ENCODE measurements at places on chromosomes 1 and 21. TPM values are rescaled to one million over a fixed set of nuclear protein-coding genes. Genes with fewer than 3 reads are reported as not detected.

Gene TNFAIP8L2
- not detected for total RNA-seq

Gene HORMAD1
- total RNA-seq, result not detected

Gene TRNP1
- 127 TPM for total RNA-seq

Gene ANGEL2
- total RNA-seq, result 31.8 TPM

Gene PLEKHA6
- 48.9 TPM for total RNA-seq

Gene EIF3I
- 275 TPM for total RNA-seq

Gene SLFNL1
- total RNA-seq, result 0.41 TPM

Gene CFAP45
- total RNA-seq, result 2.0 TPM

Gene FMOD
- 0.79 TPM for total RNA-seq

Gene INSRR
- total RNA-seq, result not detected

Gene TCP10L
- total RNA-seq, result 1.1 TPM

Gene ELAPOR1
- not detected for total RNA-seq

Gene LCE3D
- not detected for total RNA-seq

Gene OLFM3
- total RNA-seq, result not detected

Gene FOXD3
- total RNA-seq, result not detected

Gene TLCD4
- 4.0 TPM for total RNA-seq

Gene WNT2B
- total RNA-seq, result 1.3 TPM

Gene DDAH1
- total RNA-seq, result 33.4 TPM

Gene GUCA2A
- not detected for total RNA-seq

Gene P3R3URF
- total RNA-seq, result not detected

Gene PAPPA2
- total RNA-seq, result 6.9 TPM

Gene RGS8
- not detected for total RNA-seq

Gene FAM3B
- 6.1 TPM for total RNA-seq

Gene AQP10
- total RNA-seq, result not detected

Gene TDRD10
- total RNA-seq, result not detected

Gene SAMD11
- 2.3 TPM for total RNA-seq

Gene LCE1A
- total RNA-seq, result not detected

Gene BNIPL
- 0.17 TPM for total RNA-seq

Gene SPATA46
- not detected for total RNA-seq

Gene TMEM82
- total RNA-seq, result not detected

Gene TAS1R3
- 0.08 TPM for total RNA-seq

Gene GNAT2
- total RNA-seq, result not detected

Gene NUDT4B
- 25.3 TPM for total RNA-seq

Gene OLFML3
- total RNA-seq, result 0.17 TPM

Gene SSX2IP
- total RNA-seq, result 9.4 TPM

Gene TNFSF4
- 0.62 TPM for total RNA-seq

Gene PRDM16
- total RNA-seq, result 5.6 TPM

Gene ZNF362
- 26.0 TPM for total RNA-seq

Gene ASTN1
- total RNA-seq, result 0.14 TPM

Gene TAL1
- 0.71 TPM for total RNA-seq

Gene HSD3B1
- total RNA-seq, result not detected

Gene CELA3A
- not detected for total RNA-seq

Gene ACTRT2
- total RNA-seq, result not detected

Gene ZNF695
- total RNA-seq, result 2.2 TPM

Gene CCDC27
- total RNA-seq, result not detected

Gene FCRL6
- total RNA-seq, result not detected

All from kidney epithelial cell (primary cell).